ENCODE measurements at places on chromosomes 3 and 15.
A peak's percentile ranks its signal among the peaks of the same experiment; 100 is the strongest.

DNA sequence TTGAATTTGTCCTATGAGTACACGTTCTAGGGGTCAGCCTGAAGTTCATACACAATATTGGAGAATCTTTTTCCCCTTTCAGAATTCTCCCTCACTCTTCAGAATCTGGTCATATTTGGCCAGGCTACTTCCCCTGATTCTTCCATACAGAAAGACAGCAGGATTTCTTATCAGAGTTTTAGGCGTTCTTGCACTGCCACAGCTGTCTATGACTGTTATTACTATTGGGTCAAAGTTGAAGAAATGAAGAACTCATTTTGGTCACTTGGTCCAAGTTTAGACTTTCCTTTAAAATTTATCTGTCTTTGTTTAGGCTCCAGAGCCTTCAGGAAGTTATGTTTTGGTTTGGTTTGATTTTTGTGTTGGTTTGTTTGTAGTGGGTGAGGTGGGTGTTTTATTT lies 12.0 kb downstream of the TEX55 start:
- no peaks in the 10 kb centered on the region for H3K36me3 ChIP-seq
- no peaks in the 10 kb centered on the region for H3K4me1 ChIP-seq
- no peak overlapping the region for H3K4me3 ChIP-seq

- peaks cover 42% of the 10 kb centered on the region for H3K36me3 ChIP-seq
- no peak overlapping the region for H3K4me3 ChIP-seq
- H3K27ac ChIP-seq, result no peak overlapping the region
- H3K4me1 ChIP-seq, result peaks cover 38% of the 10 kb centered on the region
Measured at GRCh38 chr3:17179381-17180205, 294.8 kb downstream of the PLCL2 start.

DNA sequence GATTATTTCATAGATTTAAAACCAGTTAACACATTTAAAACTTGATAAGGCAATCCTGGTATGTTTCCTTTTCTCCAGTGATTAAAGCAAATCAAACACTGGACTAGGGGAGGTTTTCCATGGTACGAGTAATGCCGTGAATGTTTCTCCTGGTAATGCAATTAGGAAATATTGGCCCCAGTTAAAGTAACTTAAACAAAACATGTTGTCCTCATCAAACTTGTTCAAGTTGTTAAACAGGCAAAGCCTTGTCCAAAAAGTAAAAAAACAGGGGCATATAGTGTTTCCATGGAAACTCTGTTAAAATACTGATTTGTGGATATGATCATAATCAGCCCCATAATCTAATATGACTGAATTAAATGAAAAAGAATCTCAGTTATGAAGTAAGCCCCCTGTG lies 13.1 kb upstream of the LRTM1 start:
- no peak overlapping the region for H3K27ac ChIP-seq
- DNase-seq, result no peak
- no peaks in the 10 kb centered on the region for H3K4me1 ChIP-seq
- H3K4me3 ChIP-seq, result no peak overlapping the region
- H3K27me3 ChIP-seq, result peaks cover 5% of the 10 kb centered on the region

- H3K4me1 ChIP-seq, result peaks cover 2% of the 10 kb centered on the region
- no peak for DNase-seq
- H3K36me3 ChIP-seq, result no peaks in the 10 kb centered on the region
- H3K4me3 ChIP-seq, result no peak overlapping the region
Measured at GRCh38 chr3:156207802-156208685, 87.7 kb downstream of the KCNAB1 start.

GRCh38 chr3:54134713-54135112 lies 12.4 kb downstream of the CACNA2D3 start:
- no peak overlapping the region for H3K4me3 ChIP-seq
- H3K4me1 ChIP-seq, result no peaks in the 10 kb centered on the region
- no peak overlapping the region for H3K27ac ChIP-seq
- no peaks in the 10 kb centered on the region for H3K36me3 ChIP-seq
- H3K27me3 ChIP-seq, result peaks cover 15% of the 10 kb centered on the region

GRCh38 chr3:46613313-46614005 lies 1.1 kb downstream of the FAM240A start:
- no peaks in the 10 kb centered on the region for H3K36me3 ChIP-seq
- no peak for DNase-seq
- H3K27ac ChIP-seq, result no peak overlapping the region

DNA sequence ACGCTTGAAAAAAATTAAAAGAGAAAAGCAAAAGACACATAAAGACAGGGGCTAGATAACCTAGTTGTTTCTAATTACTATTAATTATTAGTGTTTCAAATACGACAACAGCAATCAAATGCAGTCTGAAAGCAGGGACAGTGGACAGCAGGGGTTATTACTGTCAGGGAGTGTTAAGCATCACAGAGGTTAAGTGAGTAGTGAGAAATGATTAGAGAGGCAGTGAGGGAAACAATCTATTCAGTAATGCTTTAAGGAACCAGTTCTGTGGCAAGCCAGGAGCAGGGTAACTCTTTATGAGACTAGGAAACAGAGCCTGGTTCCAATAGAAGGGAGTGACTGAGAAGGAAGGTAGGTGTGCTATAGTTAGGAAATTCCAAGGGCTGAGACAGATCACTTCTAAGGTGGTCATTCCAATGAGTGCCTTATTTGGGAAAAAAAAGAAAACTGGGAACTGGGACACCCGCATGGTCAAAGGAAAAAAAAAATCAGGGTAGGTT lies 15.0 kb downstream of the RYK start:
- peak overlapping the region; percentile 16 for H3K27ac ChIP-seq
- H3K4me3 ChIP-seq, result no peak overlapping the region
- peaks cover 90% of the 10 kb centered on the region for H3K4me1 ChIP-seq
- no peaks in the 10 kb centered on the region for H3K27me3 ChIP-seq

DNA sequence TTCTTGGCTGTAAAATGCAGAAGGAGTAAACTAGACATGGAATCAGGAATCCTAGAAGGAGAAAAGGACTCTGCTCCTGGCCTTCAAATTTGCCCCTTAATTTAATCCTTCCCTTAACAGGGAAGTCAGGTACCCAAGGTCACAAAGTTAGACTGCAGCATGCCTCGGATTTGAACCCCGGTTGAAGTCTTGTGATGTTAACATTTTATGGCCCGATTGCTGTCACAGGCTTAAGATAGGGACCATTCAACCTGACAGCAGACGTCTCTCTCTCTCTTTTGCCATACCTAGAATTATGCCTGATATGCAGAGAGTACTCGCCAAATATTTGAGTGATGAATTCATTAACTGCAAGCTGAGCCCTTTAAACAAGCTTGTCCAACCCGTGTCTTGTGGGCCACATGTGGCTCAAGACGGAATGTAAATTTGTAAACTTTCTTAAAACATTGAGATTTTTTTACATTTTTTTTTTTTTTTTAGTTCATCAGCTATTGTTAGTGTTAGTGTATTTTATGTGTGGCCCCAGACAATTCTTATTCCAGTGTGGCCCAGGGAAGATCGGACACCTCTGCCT lies 217.2 kb downstream of the THSD4 start:
- H3K36me3 ChIP-seq, result no peaks in the 10 kb centered on the region
- H3K4me1 ChIP-seq, result peaks cover 8% of the 10 kb centered on the region
- H3K4me3 ChIP-seq, result no peak overlapping the region

- no peak for DNase-seq
- H3K4me3 ChIP-seq, result no peak overlapping the region
- H3K27me3 ChIP-seq, result no peaks in the 10 kb centered on the region
- H3K36me3 ChIP-seq, result no peaks in the 10 kb centered on the region
Measured at GRCh38 chr3:55297245-55297644, 189.9 kb downstream of the WNT5A start.

DNA sequence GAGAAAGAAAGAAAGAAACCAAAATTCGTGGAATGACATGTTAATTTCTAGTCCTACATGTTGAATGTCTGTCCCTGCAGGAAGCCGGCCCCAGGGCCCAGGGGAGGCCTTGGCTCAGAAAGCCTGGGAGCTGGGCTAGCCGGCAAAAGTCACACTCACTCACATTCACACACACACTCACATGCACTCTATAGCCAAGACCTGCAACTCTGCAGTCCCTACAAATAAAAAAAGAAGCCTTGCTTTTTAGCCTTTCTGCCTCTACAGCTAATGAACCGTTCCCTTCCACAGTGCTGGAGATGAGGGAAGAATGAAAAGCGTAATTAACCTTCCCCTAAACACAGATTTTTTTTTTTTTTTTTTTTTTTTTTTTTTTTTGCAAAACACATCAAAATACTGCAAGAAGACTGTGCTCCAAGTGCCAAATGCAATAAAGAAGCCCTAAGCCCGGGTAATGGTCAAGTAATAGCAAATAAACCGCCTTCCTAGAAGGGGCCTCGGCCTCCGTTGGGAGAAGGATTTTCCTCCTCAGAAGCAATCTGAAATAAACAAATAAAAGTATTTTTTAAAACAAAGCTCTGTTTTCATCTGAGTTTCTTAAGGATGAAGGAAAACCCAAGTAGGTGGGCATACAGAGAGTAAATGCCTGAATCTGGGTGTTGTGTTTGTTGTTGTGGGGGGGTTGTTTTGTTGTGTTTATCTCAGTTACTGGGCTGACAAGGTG lies 4.3 kb downstream of the MECOM start:
- H3K27me3 ChIP-seq, result peaks cover 89% of the 10 kb centered on the region
- no peak overlapping the region for H3K27ac ChIP-seq
- H3K4me3 ChIP-seq, result peak overlapping the region; percentile 29
- DNase-seq, result no peak
- H3K36me3 ChIP-seq, result no peaks in the 10 kb centered on the region

- peaks cover 10% of the 10 kb centered on the region for H3K27me3 ChIP-seq
- peaks cover 33% of the 10 kb centered on the region for H3K4me1 ChIP-seq
- no peak overlapping the region for H3K4me3 ChIP-seq
- H3K36me3 ChIP-seq, result no peaks in the 10 kb centered on the region
- peak overlapping the region; percentile 59 for H3K27ac ChIP-seq
Measured at GRCh38 chr3:43769885-43770425, 79.2 kb downstream of the ABHD5 start.

DNA sequence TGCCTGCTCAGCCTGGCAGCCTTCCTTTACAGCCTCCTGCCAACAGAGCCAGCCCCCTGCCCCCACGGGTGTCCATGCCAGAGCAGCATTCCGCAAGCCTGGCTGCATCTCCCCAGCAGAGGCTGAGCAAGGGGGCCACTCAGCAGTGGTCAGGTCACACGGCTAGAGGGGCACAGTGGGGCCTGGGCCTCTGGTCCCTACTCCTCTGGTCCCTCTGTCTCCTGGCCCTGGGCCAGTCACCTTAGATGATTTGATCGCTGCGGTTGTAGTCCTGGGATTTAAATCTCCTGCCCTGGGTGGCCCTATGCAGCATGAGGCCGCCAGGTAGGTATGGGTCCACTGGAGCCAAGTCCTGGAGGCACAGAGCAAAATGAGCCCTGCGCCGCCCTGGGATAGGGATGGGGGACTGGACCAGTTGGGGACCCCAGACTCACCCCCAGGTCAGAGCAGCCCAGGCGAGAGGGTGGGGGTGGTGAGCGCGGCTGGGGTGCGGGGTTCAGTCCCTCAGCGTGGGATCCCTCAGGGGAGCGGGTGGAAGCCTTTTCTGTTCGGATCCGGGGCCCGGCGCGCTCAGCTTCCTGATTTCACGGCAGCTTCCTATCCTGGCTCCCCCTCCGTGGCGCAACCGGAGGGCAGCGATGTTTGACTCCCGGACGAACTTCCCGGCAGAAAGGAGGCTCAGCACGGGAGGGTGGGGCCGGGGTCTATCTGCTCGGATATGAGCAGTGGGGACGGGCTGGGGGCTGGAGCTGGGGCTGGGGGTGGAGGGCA lies at the start of gene ZBTB47:
Gene ZBTB47 (plus strand): TSS at position 138 of the 771 bp plus-strand sequence. CDS start 4,659 bp downstream, outside the sequence.
- H3K36me3 ChIP-seq, result peaks cover 10% of the 10 kb centered on the region
- H3K4me1 ChIP-seq, result peaks cover 16% of the 10 kb centered on the region
- H3K27me3 ChIP-seq, result peaks cover 3% of the 10 kb centered on the region
- DNase-seq, result peak; percentile 40

DNA sequence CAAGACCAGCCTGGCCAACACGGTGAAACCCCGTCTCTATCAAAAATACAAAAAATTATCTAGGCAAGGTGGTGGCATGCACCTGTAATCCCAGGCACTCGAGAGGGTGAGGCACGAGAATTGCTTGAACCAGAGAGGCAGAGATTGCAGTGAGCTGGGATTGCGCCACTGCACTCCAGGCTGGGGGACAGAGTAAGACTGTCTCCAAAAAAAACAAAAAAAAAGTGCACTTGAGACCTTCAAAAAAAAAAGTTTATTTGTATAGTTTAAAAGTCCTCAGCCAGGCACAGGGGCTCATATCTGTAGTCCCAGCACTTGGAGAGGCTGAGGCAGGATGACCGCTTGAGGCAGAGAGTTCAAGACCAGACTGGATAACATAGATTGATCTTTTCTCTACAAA lies 2.1 kb downstream of the PBRM1 start:
- peak overlapping the region; percentile 94 for H3K27ac ChIP-seq
- no peak for DNase-seq
- H3K36me3 ChIP-seq, result peaks cover 82% of the 10 kb centered on the region
- H3K4me1 ChIP-seq, result peaks cover 73% of the 10 kb centered on the region
- no peaks in the 10 kb centered on the region for H3K27me3 ChIP-seq

DNA sequence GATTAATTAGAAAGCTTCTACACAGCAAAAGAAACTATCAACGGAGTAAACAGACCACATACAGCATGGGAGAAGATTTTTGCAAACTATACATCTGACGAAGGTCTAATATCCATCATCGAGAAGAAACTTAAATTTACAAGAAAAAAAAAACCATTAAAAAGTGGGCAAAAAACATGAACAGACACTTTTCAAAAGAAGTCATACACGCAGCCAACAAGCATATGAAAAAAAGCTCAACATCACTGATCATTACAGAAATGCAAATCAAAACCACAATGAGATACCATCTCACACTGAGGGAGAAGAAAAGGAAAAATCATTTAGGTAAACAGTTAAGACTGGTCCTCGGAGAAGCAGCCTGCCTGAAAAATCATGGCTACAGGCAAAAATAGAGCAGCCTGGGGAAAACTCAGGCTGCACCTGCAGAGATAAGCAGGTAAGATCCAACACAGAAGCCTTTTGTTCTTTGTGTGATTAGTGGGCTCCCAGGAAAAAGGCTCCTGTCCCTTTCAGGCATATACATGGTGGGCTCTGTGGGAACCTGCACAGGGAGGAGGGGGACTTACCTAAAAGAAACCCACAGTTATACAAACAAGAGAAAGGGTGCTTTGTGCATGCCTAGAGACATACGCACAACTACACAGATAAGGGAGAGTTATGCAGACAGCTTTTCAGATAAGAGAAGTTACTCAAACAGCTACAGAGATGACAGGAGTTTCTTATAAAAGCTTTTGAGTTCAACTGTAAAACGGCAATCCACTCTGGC lies 49.3 kb downstream of the C3orf70 start:
- no peaks in the 10 kb centered on the region for H3K36me3 ChIP-seq
- H3K4me1 ChIP-seq, result no peaks in the 10 kb centered on the region
- H3K27ac ChIP-seq, result no peak overlapping the region

GRCh38 chr3:128701342-128702212 lies 24.4 kb upstream of the RAB7A start:
- peaks cover 4% of the 10 kb centered on the region for H3K27me3 ChIP-seq
- peaks cover 4% of the 10 kb centered on the region for H3K4me1 ChIP-seq
- no peak for DNase-seq
- no peak overlapping the region for H3K4me3 ChIP-seq
